ENCODE measurements at places on chromosomes 12 and 14. TPM values are rescaled to one million over a fixed set of nuclear protein-coding genes. Genes with fewer than 3 reads are reported as not detected.

DNA sequence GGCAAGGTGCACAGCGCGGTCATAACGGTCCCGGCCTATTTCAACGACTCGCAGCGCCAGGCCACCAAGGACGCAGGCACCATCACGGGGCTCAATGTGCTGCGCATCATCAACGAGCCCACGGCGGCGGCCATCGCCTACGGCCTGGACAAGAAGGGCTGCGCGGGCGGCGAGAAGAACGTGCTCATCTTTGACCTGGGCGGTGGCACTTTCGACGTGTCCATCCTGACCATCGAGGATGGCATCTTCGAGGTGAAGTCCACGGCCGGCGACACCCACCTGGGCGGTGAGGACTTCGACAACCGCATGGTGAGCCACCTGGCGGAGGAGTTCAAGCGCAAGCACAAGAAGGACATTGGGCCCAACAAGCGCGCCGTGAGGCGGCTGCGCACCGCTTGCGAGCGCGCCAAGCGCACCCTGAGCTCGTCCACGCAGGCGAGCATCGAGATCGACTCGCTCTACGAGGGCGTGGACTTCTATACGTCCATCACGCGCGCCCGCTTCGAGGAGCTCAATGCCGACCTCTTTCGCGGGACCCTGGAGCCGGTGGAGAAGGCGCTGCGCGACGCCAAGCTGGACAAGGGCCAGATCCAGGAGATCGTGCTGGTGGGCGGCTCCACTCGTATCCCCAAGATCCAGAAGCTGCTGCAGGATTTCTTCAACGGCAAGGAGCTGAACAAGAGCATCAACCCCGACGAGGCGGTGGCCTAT, 875 bp downstream of the HSPA2 start:
- no peak for DNase-seq

- peak; percentile 55 for DNase-seq
Measured at GRCh38 chr12:66693901-66694513, 15.1 kb upstream of the GRIP1 start.

DNA sequence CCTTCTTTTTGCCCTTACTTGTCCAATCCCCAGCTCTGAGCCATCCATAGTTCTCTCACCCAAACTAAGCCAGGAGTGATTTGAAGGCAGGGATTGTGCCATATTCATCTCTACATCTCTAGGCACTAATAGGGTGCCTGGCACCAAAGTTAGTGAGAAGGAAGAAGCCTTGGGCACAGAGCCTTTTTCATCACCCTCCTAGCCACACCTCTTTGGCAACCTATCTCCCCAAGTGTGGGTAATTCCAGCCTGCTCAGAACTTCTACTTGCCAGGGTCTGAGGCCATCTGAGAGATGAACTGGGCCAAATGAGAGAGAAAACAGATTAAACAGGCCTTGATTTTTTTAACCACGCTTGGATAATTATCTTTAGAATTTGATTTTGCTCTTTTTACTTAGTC, 61.3 kb downstream of the PHLDA1 start:
- no peak for DNase-seq

The INSM2 gene
- total RNA-seq = not detected

GRCh38 chr14:104037903-104038302, 47.6 kb upstream of the ASPG start:
- no peak for DNase-seq

The ST8SIA1 gene
- not detected for total RNA-seq

DNA sequence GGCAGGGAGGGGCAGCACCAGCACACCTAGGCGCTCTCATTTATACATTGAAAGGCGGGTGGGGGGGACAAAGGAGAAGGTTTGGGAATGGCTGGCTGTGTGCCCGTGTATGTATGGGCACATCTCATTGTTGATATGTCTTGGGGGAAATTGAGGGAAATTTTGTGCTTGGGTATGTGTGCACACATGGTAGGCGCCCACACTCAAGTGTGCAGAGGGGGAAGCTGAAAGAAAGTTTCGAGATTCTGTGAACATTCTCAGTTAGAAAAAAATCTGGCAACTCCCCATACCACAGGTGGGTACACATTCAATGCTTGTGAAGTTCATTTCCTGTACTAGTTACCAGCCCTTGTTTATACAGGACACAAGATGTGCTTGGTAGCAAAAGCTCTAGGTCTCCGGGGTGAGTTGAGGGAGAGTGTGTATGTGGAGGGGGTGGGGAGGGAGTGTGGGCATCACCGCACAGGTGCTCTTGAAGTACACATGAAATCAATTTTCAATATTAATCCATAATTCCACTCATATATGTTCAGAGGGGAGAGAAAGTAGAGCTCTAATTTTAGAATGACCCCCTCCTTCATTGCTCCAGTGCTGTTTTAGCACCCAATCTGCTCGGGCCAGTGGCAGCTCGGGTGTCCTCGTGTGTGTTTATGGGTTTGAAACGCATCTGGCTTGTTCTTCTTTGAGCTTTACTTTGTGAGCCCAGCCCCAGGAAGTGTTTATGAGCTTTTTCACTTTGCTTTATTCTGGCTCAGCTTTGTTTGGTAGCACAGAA, 286.0 kb downstream of the ZFP36L1 start:
- DNase-seq = no peak

The DIABLO gene
- 49.4 TPM for total RNA-seq

GRCh38 chr12:40618636-40619035, 73.6 kb upstream of the CNTN1 start:
- DNase-seq = no peak

The SLC2A14 gene
- total RNA-seq = not detected

The IL23A gene
- not detected for total RNA-seq

DNA sequence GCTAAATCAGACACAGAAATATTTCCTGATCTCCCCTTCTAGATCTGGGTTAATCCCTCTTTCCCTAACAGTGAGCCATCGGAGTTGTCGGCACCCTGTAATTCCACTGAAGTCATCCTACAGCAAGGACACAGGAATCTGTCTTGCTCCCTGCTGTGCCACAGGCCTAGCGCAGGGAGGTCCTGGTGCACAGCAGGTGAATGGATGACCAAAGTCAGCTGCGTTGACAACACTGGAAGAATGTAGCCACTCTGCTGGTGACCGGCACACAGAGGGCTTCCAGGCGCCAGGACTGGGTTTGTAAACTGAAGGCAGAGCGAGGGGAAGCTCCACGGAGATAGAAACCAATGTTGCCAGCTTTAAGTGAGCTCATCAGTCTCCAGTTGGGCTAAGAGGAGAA, 23.6 kb downstream of the TMEM229B start:
- no peak for DNase-seq

The DIO2 gene
- total RNA-seq = 106 TPM
